ENCODE measurements at places on chromosomes 5 and 9.

DNA sequence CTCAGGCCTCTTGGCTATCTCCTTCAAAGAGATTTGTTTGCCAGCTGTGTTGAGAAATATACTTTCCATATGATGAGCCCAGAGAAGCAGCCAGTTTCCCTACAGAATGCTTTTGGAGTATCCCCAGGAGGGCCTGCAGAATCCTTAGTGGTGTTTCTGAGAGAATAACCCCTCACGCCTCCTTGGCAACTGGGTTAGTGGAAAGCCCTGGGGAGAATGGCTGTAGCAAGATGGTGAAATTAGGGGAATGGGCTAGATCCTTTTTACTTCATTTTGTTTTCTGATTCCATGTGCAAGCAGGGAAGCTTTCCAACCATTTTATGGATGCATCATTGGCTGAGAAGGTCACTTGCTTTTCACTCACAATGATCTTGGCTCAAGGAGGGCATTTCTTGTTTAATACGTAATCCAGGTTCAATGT, 364.6 kb downstream of the DMRT2 start:
- DNase-seq, result no peak

DNA sequence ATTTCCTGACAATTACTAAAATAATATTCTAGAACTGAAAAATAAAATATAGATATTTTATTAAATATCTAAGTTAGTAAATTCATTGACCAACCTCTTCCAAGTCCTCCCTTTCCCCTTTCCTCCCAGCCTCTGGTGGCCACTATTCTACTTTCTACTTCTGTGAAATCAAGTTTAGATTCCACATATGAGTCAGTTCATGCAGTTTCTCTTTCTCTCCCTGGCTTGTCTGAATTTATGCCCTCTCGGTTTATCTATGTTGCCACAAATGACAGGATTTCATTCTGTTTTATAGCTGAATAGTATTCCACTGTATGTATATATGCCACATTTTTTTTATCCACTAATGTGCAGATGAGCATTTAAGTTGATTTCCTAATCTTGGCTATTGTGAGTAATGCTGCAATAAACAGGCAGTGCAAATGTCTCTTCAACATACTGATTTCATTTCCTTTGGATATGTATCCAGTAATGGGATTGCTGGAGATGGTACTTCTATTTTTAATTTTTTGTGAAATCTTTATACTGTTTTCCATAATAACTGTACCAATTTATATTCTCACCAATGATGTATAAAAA, 52.3 kb downstream of the WDR36 start:
- no peak for DNase-seq

- peak; percentile 29 for DNase-seq
These were observed 79.0 kb downstream of the TLR4 start for GRCh38 chr9:117782931-117783788.

DNA sequence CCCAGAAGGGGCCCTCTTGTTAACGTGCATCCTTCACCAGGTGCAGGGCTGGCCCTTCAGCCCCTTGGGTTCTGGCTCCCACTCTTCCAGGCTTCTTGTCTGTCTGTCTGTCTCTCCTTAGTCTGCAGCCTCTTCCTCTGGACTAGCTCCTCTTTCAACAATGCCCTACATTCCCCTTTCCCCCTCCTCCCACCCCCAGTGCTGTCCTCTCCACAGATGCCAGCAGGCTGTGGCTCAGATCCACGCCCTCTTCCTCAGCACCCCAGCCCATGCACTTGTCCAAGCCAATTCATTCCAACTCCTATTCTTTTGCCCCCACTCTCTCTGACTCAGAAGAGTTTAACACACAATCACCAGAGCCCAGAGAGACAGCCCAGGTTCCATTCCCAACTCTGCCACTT, 45.2 kb upstream of the ALDH1B1 start:
- no peak for DNase-seq

- no peak for DNase-seq
These were observed 29.5 kb upstream of the OSMR start for GRCh38 chr5:38816083-38817030.

DNA sequence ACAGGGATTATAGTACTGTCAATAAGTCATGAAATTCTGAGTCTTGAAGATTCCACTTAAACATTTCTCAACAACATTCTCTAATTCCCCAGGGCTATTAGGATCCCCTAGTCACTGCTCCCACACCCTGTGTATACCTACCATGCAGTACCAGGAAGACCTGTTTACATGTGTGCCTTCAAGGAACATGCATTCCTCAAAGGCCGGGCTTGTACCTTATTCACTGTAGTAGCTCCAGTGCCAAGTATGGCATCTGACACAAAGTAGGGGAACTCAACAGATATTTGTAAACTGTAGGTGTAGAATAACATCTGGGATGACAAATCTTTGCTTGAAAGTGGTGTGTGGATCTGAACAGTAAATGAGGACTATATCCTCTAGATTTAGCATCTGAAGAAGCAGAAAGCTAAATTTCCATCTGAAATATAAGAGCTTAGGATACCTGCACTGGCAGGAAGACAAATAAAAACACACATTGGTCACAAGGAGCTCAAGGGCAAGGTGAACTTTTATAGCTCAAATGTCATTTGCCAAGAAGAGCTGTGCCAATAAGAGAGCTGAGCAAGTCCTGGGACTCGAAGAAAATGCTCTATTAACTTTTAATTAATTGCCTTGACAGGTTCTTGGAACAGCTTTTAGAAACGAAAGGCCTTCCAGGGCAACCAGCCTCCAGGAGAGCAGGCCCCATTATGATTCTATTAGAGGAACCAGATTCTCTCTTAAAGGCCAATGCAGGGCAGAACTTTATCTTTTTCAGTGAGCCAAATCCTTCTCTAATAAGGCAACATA, 52.3 kb upstream of the MYOT start:
- no peak for DNase-seq

DNA sequence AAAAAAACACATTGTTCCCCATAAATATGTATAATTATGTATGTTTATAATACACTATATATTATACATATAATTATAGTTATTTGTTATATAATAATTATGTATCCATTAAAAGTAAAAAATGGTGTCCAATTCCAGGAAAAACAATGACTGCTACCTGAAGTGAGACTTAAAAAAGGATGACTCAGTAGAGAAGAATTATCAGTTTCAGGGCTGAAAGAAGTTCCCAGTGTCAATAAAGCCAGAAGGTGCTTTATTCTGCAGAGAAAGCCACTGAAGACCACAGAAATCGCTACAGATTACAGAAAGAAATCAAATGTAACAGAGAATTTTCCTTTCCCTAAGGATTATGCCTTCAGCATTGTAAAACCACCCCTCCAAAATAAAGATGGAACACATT, 50.9 kb downstream of the ANKRD31 start:
- DNase-seq, result no peak

DNA sequence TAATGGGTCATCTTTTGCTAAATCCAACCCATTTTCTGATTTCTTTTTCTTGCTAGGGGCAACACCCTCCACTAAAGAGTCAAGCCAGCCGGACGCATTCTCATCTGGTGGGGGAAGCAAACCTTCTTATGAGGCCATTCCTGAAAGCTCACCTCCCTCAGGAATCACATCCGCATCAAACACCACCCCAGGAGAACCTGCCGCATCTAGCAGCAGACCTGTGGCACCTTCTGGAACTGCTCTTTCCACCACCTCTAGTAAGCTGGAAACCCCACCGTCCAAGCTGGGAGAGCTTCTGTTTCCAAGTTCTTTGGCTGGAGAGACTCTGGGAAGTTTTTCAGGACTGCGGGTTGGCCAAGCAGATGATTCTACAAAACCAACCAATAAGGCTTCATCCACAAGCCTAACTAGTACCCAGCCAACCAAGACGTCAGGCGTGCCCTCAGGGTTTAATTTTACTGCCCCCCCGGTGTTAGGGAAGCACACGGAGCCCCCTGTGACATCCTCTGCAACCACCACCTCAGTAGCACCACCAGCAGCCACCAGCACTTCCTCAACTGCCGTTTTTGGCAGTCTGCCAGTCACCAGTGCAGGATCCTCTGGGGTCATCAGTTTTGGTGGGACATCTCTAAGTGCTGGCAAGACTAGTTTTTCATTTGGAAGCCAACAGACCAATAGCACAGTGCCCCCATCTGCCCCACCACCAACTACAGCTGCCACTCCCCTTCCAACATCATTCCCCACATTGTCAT, 72.0 kb downstream of the NUP214 start:
- DNase-seq, result no peak

DNA sequence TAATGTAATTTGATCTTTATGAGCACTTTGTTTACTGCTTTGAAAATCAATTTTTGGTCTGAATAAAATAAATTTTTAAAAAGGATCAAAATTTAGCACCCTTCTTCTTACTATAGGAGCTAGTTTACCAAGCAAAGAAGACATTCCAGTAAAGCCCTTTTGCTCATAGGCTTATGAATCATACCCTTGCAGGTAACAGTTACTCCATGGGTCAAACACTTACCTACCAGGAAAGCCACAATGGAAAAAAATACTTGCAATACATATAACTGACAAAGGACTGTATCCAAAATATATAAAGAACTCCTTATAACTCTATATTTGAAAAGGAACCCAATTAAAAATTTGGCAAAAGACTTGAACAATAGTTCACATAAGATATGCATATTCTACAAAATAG, 66.6 kb downstream of the SHOC1 start:
- DNase-seq, result no peak

DNA sequence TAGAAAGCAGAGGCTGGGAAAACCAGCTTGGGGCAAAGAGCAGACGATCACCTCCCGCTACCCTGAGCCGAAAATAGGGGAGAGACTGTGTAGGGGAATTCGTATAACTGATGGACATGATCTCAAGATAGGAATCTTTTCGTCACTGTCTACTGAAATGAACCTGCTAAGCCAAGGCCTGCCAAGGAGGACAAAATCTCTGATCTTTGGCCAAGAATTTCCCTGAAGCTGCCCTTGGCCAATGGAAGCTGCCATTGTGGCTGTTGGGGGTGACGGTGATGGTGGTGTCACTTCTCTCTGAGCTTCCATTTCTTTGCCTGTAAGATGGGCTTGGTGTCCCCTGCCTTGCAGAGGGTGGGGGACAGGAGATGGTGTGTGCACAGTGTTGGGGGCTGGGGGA, 3.3 kb upstream of the PTGES start:
- DNase-seq, result no peak

DNA sequence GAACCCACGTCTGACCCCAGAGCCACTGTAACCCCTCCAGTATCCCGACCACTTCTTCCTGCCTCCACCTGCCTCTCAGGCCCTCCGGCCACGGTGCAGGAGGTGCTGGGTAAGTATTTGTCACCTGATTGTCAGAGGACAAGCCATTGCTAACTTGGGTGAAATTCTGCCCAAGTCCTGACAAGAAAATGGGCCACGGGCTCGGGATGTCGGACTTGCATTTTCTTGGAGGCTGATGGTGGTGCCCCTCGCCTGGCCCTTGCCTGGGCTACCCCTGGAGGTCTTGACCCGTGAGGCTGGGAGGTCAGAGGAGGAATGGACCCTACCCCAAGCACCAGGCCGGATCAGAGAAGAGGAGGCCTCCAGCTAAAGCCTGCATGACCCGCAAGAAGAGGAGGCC, 149.7 kb upstream of the COL5A1 start:
- DNase-seq, result no peak

DNA sequence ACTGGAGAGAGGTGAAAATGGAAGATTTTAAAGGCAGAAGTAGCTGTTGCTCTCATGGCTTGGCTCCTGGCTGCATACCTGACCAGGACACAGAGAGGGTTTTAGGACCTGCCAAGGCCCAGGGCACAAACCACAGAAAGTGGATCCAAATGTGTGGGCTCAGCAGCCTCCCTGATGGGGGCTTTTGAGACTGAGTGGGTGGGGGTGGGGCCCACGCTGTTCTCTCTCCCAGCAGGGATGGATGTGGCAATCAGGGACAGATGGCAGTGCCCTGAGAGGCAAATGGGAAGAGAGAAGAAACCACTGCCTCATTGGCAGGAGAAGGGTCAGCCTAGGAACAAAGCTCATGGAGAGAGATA, 34.9 kb upstream of the TIFAB start:
- no peak for DNase-seq

DNA sequence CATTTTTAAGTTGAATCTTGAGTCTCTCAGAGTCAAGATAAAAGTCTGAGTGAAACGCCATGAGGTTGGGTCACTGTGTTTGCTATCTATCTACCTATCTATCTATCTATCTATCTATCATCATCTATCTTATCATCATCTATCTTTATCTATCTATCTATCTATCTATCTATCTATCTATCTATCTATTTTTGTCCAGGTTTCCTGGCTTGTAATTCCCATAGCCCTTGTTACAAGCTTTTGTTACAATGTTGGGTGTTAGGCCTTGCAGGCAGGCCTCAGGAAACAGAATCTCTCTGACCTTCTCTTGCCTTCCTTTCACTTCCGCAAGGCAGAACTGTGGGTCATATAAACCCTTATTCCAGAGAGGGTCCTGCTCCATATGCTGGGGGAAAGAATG, 12.6 kb upstream of the KIAA1958 start:
- no peak for DNase-seq

DNA sequence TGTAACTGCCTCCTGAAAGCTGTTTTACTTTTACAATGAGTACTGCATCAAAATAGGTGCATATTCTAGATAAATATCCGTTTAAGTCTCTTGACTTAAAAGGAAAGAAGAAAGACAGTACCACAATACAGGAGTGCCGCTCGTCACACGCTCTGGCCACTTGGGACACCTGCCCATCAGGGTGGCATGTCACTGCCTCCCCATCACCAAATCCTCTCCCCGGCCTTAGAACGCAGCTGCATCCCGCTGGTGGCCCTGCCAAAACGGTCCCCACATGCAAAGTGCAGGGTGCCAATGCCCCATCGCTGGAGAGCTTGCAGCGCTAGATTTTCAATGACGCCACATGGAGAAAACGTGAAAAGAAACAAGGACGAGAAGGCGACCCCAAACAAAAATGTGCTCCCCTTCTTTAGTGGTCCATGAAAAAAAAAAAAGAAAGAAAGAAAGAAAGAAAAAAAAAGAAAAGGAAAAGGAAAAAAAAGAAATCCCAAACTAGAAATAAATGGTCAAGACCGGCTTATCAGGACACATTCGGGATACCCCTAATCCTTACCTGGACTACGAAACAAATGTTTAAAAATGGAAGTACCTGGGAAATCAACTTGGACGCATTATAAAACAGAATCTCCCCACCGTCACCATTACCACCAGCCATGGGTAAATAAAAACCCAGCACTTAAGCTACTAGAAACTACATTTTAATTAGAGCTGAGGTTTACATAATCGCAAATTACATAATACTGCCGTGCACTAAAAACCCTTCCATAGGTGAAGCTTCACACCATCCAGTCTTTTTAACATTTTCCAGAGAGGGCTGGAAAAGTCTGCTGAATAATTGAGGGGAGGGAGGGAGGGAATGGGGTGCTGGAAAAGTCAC, 1.0 kb downstream of the ANKH start:
- DNase-seq, result peak; percentile 27

Data from hepatic stellate cell (primary cell).